ENCODE measurements at places on chromosomes 16 and 17.
A peak's percentile ranks its signal among the peaks of the same experiment; 100 is the strongest.

DNA sequence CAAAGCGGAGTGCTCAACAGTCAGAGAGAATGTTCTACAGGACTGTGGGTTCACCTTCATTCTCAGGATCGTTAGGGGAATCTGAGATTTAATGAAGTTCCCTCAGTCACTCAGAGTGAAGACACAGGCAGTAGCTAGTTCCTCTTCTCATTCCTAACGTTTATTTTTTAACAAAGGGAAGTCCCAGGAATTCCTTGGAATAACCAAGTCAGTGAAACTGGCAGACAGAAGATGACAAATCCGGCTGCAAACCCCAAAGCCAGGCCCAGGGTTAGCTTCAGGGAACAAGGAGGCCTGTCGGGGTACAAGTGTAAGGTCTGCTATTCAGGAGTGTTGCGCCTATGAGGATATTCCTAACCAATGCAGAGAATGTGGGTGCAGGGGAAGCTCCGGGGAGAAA, 42.0 kb downstream of the COTL1 start:
- DNase-seq = no peak

GRCh38 chr17:18041776-18042175, 2.6 kb downstream of the GID4 start:
- peak; percentile 48 for DNase-seq

DNA sequence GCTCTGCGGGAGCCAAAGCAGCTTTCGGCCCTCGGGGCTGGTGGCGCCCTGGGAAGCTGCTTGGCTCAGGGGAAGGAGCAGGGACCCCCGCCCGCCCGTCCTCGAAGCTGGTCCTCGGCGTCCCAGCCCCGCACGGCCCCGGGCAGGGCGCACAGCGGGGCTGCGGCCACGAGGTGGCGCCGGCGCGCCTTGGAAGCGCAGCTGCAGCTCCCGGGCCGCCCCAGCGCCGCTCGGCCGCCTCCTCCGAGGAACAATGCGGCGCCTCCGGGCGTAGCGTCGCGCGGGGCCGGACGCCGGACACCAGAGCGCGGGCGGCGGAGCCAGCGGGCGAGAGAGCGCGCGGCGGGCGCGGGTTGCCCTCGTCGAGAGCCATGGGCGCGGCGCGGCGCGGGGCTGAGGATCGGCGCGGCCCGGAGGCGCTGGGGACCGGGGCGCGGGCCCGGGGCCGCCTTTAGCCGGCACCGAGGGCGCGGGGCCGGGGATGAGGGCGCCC, at the start of gene MGAT5B:
Gene MGAT5B, plus strand, starts transcription at position 229 of the 493 bp plus-strand sequence. CDS start 626 bp downstream, outside the sequence.
- DNase-seq = peak; percentile 97

GRCh38 chr17:42337442-42337841, 49.1 kb downstream of the STAT5A start:
- DNase-seq = no peak

DNA sequence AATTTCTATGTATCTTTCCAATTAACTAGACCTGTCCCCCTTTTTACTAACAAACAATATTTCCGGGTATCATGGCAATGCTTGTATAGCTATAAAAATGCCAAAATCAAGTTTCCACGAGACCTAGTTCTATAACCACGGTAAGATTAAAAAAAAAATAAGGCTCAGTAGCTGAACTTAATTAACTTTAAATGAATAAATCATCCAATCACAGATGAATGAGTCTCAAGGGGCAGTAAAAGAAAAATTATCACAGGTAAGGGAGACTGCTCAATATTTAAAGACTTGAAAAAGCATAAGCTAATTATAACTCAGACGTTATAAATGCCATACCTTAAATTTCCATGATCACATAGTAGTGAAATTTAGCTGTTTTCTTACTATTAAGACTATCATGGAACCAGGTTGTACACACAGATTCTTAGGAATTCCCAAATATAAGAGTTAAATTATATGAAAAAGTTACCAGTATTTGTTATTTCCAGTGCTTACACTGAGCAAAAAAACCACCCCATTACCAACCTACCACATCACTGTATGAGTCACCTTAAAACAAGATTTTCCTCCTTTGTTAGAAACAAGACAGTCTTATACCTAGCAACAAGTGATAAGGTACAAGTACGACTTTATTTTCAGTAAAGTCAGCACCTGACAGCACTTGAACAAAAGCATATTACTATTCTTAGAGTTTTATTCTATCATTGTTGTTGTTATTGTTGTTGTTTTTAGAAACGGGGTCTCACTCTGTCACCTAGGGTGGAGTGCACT, 20.6 kb downstream of the SSH2 start:
- no peak for DNase-seq

GRCh38 chr16:55815320-55815719, 17.6 kb downstream of the CES1 start:
- DNase-seq = no peak

DNA sequence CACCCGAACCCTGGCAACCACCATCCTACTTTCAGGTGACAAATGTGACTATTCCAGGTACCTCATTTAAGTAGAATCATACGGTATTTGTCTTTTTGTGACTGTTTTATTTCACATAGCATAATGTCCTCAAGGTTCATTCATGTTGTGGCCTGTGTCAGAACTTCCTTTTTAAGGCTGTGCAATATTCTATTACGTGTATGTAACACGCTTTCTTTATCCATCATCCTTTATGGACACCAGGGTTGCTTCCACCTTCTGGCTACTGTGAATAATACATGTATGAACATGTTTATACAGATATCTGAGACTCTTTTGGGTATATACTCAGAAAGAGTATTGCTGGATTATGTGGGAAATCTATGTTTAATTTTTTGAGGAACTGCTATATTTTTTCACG, 28.7 kb upstream of the RSL1D1 start:
- no peak for DNase-seq

DNA sequence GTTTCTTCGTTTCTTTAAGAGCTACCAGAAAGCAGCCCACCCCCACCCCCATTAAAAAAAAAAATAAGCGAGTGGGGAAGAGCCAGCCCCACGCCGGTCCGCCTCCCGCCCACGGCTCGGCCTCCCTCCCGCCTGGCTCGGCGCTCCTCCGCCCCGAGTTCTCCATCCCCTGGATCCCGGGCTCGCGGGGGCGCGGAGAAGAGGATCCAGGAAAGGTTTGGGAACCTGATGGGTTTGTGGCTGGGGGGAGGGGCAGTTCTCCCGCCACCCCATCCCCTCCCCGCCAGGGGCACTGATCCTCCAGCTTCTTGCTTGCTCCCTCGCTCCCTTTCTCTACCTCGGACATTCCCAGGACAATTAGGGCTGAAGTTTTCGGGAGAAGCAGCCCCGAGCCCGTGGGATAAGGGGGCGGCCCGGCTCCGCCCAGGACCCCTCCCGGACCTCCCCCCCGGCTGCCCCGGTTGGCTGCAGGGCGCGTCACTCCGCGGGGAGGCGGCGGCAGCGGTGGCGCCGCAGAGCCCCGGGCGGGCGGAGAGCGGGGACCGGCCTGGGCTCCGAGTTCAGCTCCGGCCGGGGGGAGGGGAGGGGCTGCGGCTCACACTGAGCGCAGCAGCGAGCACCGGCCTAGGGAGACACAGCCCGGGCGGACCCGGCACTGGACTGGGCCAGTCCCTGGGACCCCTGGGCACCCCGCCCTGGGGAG, 1.0 kb upstream of the SALL1 start:
- DNase-seq = peak; percentile 58

DNA sequence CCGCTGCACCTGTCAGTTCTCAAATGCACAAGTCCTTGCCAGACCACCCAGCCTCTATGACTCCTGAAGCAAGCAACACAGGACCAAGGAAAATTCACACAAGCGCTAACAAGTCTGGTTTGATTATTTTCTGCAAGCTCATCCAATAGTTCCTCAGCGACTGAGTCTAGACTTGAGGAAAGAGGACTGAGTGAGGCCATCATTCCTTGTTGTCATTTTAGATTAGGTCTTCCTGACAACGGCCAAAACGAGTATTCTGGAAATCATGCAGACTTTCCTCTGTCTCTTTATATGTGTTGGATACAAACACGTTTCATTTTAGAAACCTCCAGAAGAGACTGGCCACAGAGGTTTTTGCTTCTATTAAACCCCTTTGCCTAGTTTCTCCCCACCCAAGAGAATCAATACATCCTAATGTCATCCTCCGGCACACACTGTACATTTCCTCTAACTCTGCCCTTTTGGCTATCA, 561 bp downstream of the CCDC47 start:
- no peak for DNase-seq
